ENCODE measurements at places on chromosomes 2 and 18. TPM values are rescaled to one million over a fixed set of nuclear protein-coding genes. Genes with fewer than 3 reads are reported as not detected.

- DNase-seq: no peak
These were observed 270.9 kb downstream of the ATAD2B start for GRCh38 chr2:23655934-23656596.

- no peak for DNase-seq
These were observed 29.3 kb upstream of the FOXI3 start for GRCh38 chr2:88481691-88482336.

- no peak for DNase-seq
These were observed 151.1 kb upstream of the HNMT start for GRCh38 chr2:137813176-137813575.

TUBB6 gene
- total RNA-seq: 222 TPM

GRCh38 chr2:206968134-206969086 is 29.1 kb downstream of the CPO start:
- DNase-seq: no peak

Data from uterus (tissue), 4 donors.